ENCODE measurements at places on chromosomes 3 and 15.

GRCh38 chr15:85633859-85634258 is 160.9 kb downstream of the KLHL25 start:
- DNase-seq = no peak

- no peak for DNase-seq
These were observed 70.7 kb upstream of the VEPH1 start for GRCh38 chr3:157573780-157574378.

- no peak for DNase-seq
These were observed 35.0 kb upstream of the CFAP161 start for GRCh38 chr15:81098861-81099651.

DNA sequence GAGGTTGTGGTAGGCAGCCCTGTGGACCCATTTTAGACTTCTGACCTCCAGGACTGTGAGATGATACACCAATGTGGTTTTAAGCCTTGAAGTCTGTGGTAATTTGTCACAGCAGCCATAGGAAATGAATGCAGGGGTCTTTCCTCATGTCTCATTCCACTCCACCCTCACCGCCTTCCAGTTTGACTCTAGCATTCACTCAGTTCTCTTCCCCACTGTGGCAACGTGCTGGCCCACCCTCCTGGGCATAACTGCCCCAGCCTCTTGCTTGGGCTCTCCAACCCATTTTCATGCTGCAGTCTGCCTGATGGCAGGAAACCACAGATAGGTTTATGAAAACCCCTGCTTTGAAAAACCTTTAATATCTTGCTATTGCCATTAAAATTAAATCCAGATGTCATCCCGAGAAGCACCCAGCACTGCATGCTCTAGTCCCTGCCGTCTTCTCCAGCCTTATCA is 7.3 kb upstream of the TRNT1 start:
- DNase-seq = no peak

DNA sequence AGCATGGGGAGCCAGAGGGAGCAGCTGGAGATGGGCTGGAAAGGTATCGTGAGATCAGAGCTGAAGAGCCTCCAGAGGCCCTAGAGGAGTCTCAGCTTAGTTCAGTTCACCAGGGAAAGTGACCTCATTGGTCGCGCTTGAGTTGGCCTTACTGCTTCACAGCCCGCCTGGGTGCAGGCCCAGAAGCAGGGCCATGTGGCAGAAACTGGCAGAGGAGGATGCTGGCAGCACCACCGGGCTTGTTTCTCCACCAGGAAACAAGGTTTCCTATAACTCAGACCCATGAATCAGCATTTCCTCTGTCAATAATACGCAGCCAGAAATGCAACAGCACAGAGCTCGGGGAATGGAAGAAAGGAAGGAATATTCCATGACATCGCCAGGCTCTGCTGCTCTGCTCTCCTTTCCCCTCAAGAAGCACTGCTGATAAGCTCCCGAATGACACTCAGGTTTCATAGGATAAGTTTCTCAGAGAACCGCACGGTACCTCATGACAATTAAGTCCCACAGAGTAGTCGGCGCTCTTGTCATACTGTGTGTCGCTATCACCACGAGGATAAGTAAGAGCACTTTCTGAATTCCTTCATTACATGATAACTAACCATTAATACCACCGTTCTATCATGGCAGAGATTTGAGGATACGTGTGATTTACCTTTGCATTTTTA is 147.1 kb upstream of the LPP start:
- no peak for DNase-seq

DNA sequence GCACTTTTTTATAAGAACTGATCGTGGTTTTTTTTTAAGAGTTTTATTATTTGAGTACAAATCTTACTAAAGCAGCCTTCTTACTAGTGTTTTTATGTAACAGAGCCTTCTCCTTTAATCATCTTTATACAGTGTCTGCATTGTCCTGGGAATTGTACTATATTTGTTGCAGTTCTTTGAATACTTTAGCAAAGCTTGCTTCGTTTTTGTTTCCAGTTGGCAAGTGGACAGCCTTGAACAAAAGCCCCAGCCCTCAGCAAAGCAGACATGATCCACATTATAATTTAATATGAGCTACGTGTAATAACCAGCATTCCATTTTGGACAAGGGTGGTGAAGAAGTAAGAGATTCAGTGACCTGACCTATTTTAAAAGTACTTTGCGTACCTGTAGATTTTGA is 112.2 kb upstream of the FLNB start:
- no peak for DNase-seq

DNA sequence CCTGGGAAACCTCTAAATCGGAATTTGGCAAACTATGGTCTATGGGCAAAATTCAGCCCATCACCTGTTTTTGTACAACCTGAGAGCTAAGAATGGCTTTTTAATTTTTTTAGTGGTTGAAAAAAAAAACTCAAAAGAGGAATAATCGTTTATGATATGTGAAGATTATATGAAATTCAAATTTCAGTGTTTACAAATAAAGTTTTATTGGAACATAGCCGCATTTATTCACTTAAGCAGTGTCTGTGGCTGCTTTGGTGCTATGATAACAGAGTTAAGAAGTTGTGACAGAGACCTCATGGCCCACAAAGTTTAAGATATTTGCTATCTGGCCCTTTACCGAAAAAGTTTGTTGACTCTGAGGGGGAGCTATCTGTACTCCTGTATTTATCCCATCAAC is 36.4 kb upstream of the LACTB start:
- no peak for DNase-seq

DNA sequence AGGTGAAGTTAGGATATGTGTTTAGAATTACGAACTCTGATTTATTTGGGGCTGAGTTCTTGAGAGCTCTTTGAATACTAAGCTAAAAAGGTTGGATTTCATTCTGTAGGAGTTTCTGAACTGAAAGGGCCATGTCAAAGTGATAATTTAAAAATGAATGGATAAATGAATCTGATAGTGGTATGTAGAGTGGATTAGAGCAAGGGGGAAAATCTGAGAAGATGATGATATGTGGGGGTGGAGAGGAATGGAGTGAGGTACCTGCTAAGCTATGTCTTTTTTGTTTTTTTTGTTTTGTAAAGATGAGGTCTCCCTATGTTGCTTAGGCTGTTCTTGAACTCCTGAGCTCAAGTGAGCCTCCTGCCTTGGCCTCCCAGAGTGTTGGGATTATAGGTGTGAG is 44.6 kb upstream of the SLC22A13 start:
- no peak for DNase-seq

GRCh38 chr15:96560246-96560895 is 229.9 kb downstream of the NR2F2 start:
- no peak for DNase-seq

GRCh38 chr3:120113128-120114116 is 19.2 kb upstream of the GSK3B start:
- no peak for DNase-seq

DNA sequence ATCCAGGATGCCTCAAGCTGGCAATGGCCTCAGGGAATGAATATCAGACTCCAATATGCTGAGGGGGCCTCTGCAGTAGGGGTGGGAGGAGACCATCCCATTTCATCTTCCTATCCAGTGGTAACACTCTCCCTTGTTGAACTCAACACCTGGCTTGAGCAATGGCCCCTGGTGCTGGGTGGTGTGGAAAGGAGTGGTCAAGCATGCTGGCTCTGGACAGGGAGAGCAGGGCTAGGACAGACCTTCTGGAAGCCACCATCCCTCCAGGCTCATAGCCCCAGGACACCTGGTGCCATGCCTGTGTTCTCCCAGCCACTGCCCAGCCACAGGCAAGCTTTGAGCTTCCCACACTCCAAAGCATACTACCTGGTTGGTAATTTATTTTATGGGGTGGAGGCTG is 9.6 kb downstream of the DNAH1 start:
- DNase-seq = no peak

GRCh38 chr15:40486066-40486770 is 15.4 kb downstream of the CHST14 start:
- DNase-seq = no peak

DNA sequence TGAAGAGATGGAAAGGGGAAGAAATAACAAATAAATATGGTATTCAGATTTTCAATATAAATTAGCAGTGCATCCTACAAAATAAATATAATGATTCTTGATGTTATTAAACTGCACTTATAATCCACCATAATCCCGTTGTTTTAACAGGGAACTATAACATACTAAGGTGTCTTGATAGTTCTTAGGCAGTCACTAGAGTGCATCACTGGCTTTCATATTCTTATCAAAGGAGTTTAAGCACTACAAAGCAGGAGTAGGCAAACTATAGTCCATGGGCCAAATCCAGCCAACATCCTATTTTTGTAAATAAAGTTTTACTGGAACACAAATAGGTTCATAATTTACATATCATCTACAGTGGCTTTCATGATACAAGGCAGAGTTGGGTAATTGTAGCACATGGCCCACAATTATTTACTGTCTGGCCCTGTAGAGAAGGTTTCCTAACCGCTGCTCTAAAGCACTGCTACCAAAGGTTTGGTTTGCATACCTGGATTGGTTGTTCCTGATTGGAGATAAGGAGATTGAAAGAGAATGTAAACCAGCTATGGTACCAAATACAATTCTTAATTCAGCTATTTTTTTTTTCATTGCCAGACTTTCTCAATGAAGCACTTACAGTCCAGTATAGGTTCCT is 104.3 kb downstream of the ZNF280D start:
- no peak for DNase-seq

DNA sequence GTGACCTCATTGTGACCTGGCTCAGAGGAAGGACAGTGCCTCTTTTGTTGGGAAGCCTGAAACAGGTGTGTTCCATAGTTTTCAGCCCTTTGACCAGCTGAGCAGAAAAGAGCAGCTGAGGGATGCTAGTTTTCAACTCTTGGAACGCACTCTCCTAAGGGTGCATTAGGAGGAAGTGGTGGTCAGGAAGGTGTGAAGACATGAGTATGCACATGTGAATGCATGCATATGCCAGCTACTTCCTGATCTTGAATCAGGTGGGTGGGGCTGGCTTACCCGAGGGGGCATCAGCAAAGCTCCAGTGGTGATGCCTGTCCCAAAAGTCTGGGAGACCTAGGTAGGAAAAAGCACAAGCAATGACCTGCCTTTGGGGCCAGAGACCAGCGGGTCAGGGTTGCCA is 23.3 kb upstream of the CEMIP start:
- DNase-seq = no peak

DNA sequence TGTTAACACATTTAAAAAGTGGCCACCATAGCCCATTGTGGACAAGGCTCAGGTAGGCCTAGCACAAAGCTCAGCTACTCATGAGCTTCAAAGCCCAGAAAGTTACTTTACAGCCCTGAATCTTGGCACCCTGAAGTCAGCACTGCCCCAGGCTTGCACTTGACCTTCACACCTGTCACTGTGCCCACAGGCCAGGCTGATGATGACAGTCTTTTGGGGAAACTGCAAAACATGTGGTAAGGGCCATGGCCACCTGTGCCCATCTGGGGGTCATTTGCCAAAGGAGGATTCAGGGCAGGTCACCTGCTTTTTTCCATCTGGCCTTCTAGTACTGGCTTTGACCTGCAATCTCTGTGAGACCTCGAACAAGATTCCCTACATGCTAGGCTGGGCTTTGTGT is 11.0 kb downstream of the CHDH start:
- no peak for DNase-seq

- DNase-seq = no peak
These were observed 31.7 kb upstream of the UTS2B start for GRCh38 chr3:191362037-191362436.

GRCh38 chr3:13275376-13276005 is 144.6 kb downstream of the NUP210 start:
- no peak for DNase-seq

DNA sequence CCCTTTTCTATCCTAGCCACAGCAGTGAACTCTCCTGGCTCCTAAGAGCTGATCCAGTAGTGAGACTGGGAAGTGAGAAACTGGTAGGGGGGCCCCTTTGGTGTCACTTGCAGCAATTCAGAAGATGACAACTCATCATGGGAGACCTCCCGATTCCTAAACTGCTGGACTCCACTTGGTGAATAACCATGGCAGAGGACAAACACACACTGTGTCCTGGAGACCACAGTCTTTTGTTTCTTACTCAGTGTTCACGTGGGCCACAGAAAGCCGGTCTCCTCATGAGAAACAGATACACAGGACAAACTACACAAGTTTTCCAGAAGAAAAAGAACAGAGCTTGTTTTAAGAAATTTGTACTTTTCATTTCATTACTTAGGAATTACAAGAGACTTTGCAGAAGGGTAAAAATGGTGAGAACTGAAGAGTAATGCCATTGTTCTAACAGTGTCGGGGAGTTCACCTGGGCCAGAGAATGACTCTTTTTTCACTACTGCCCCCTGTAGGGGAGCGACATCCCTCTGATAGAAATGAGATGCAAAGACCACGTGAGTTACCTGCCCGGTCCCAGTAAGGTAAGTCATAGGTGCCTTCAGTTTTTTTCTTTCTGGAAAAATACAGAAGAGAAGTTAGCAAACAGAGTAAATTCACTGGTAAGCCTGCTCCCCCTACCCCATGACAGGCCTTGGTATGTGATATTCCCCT is 38.1 kb downstream of the ST3GAL6 start:
- no peak for DNase-seq

DNA sequence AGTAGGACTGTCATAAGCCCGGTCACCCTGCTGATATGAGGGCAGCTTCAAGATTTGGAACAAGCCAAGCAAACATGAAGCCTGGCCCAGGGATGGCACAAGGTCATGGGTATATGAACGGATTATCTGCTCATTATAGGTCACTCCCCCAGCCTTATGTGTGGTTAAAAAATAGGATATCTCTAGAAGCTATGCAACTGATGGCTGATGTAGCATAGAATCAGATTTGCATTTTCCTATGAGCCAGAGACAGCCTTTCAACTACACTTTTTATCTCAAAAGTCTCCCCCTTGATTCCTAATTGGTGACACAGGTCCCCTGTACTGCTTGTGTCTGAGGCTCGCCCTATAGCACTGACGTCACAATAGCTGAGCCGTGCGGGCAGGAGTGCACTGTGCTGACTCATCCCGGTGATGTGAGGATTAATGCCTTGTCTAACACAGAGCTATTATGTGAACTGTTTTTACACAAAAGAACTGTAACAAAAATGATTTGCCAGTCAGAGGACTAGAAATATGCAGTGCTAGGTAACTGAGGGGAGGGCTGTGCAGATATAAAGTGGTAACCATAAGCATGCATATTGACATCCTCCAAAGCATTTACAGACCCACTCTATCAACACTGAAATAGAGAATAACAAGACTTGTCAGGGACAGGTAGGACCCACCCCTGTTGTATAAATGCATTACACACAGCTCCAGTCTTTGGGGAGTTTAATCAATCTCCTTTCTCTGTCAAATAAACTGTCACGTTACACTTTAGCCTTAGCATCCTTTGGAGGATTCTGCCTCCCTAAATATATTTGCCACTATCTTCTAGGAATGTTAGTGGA is 204.9 kb downstream of the TIGIT start:
- DNase-seq = no peak

GRCh38 chr15:90869601-90870353 is 1.4 kb downstream of the FURIN start:
- DNase-seq = no peak

GRCh38 chr3:134754768-134755559 is 40.1 kb upstream of the EPHB1 start:
- DNase-seq = no peak

Data from activated naive CD4-positive, alpha-beta T cell (primary cell).